ENCODE measurements at places on chromosomes 7 and 10.
A peak's percentile ranks its signal among the peaks of the same experiment; 100 is the strongest.

- no peak for DNase-seq
These were observed 37.9 kb downstream of the PRPF18 start for GRCh38 chr10:13624630-13625029.

DNA sequence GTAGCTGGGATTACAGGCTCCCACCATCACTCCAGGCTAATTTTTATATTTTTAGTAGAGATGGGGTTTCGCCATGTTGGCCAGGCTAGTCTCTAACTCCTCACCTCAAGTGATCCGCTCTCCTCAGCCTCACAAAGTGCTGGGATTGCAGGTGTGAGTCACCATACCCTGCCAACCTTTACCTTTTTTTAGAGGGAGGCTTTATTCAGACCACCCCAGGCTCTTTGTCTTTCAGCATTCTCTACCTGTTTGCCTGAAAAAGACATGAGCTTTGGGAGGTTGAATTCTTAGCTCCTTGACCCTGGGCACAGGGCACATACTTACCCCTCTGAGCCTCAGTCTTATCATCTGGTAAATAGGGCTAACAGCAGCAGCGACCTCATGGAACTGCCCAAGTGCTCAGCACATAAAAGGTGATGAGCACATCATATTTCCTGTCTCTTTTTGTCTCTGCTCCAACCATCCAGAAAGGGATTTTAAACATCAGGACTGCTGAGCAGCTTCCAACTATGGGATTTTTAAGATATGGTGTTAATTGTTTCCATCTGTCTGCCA, 17.0 kb downstream of the FRMPD2 start:
- no peak for DNase-seq

DNA sequence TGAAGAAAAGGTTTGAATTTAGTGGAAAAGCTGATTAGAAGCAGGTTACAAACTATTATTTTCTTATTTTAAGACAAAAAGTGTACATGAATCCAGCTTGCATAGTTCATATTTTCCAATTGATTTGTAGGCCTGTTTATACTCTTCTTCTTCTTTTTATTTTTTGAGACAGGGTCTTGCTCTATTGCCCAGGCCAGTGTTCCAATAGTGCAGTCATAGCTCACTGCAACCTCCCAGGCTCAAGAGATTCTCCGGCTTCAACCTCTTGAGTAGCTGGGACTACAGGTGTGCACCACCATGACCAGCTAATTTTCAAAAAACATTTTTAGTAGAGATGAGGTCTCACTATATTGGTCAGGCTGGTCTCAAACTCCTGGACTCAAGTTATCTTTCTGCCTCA, 45.0 kb downstream of the ARL4A start:
- DNase-seq: no peak

GRCh38 chr10:29798921-29799690, 164.3 kb upstream of the SVIL start:
- DNase-seq: no peak

DNA sequence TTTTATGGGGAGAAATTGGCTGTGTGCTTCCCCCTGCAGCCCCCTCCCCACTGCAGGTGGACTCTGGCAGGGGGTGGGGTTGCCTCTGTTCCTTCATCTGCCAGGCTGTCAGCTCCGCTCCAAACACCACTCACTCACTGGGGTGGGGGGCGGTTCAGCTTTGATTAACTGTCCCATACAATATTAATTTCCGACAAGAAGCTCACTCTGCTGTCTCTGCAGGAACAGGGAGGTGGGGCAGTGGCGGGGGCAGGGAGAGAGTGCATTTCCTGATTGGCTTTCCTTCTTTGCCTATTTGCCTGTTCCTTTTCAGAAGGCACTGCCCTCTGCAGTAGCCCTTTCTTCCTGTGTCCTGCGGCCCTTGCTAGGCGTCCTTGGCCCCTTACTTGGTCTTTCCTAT, 500.8 kb downstream of the PLXNA4 start:
- no peak for DNase-seq

- no peak for DNase-seq
These were observed 629.6 kb upstream of the DPP6 start for GRCh38 chr7:153422291-153423209.

DNA sequence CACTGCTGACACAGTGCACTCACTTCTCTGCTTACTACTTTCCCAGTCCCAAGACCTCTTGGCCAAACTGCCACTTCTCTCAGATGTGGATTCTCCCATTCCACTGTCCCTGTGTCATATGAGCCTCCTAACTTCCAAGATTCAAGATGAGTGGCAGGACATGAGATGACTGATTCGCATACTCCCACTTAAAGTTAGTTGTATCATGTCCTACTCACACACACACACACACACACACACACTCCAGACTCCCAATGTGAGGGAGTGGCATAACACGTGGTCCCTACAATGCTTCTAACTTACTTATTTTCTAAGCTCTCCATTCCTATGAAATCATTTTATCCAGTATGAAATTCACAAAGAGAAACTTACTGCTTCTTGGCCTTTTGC, 67.0 kb upstream of the CAV2 start:
- DNase-seq: no peak

GRCh38 chr10:58091886-58092285, 175.8 kb downstream of the IPMK start:
- DNase-seq: no peak

- no peak for DNase-seq
These were observed 52.7 kb upstream of the APBB1IP start for GRCh38 chr10:26385443-26385842.

DNA sequence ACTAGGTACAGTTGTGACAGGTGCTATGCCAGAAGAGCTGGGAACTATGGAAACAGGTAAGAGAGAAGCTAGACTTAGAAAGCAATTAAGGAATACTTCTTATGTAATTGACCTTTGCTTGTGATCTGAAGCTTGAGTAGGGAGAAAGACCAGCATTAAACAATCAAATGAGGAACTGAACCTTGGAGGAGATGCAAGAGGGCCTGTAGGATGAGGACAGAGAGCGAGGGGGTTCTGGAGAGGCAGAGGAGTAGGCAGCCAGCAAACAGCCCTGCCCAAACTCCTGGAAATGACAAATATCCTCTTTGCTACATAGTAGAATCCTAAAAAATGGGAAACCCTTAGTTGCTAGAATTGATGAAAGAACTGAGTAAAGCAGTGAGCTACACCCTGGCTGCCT, 41.6 kb upstream of the FAM204A start:
- no peak for DNase-seq

- DNase-seq: no peak
These were observed 200.1 kb upstream of the PRKCQ start for GRCh38 chr10:6780008-6780677.

- DNase-seq: peak; percentile 23
These were observed 44.9 kb downstream of the ANXA8 start for GRCh38 chr10:47438857-47439474.

- peak; percentile 43 for DNase-seq
These were observed 107.0 kb upstream of the BTBD16 start for GRCh38 chr10:122164023-122164601.

- DNase-seq: no peak
These were observed 148.7 kb upstream of the MKI67 start for GRCh38 chr10:128274938-128275337.

GRCh38 chr10:88236121-88236743, 346.9 kb downstream of the RNLS start:
- DNase-seq: no peak

- DNase-seq: no peak
These were observed 96.6 kb upstream of the PTN start for GRCh38 chr7:137439829-137440825.

DNA sequence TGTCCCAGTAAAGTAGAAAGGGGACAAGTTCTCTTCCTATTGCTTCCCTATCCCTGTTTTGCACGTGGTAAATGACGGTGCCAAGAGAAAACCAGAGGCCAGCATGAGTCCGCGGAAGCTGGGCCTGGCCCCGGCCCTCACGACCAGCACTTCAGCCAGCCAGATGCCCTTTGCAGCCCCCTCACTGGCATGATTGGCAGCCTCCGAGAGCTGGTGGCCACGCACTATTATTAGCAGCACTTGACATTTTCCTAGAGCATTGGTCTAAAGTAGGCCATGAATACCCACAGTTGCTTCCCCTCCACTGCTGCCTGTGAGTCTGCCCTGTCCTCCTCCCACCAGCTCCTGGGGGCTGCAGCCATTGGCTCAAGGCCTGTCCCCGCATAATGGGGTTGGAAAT, 369.1 kb downstream of the PLXNA4 start:
- no peak for DNase-seq

DNA sequence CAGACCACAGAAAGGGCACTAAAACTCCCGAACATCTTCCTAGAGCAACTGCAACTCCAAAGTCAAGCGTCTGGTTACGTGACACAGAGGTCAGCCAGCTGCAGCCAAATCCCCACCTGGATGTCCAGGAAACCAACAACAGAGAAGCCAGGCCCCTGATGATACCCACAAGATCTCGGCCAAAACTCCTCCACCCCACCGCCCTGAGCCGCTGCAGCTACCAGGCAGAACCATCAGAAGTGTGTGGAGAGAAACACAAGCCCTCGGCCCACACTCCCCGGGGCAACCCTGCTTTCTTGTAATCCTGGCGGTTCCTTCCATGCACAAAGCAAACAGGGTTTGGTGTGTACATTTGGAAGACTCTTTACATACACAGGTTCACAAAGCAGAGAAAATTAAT, 8.7 kb downstream of the CHST15 start:
- DNase-seq: no peak

- DNase-seq: no peak
These were observed 15.7 kb downstream of the RBM33 start for GRCh38 chr7:155660059-155660757.

GRCh38 chr7:137961200-137962177, 40.4 kb downstream of the CREB3L2 start:
- DNase-seq: no peak

DNA sequence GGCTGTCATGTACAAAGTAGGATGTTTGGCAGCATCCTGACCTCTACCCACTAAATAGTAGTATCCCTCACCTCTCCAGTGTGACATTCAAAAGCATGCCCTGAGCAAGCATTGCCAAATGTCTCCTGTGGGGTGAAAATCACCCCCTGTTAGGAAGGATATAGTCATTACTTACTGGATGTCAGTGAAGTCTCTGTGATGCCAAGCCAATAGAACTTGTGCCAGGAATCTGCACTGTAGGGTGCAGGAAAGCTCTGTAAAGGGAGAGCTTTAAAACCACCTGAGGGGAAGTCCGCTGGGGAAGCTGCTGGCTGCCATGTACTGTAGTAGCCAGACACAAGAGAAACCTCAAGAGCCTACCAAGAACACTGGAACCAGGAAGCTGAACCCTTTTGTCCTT, 170.7 kb upstream of the DKK1 start:
- no peak for DNase-seq

DNA sequence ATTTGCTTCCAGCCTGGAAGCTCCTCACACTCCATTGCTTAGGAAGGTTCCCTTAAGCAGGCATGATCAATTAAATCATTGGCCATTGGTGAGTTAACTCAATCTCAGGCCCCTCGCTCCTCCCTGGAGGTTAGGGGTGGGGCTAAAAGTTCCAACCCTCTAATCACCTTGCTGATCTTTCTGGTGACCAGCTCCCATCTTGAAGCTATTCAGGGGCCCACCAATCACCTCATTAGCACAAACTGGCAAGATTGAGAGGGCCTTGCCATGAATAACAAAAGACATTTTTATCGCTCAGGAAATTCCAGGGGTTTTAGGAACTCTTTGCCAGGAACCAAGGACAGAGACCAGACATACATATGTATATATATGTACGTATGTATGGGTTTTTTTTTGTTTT, 58.4 kb downstream of the AGK start:
- DNase-seq: no peak

DNA sequence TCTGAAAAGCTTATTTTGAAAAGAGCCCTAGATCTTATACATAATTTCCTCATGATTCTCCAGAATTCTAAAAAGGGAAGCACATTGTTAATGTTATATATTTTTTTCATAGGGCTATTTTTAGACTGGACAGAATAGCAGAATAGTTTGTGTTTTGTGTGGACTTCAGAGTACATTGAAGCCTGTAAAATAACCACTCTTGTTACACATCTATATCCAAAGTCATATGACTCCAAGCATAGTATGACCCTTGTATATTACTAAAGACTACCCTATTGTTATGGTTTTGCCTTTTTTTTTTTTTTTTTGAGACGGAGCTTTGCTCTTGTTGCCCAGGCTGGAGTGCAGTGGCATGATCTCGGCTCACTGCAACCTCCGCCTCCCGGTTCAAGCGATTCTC, 26.1 kb upstream of the FIS1 start:
- DNase-seq: no peak

- no peak for DNase-seq
These were observed 19.8 kb downstream of the VOPP1 start for GRCh38 chr7:55552320-55553023.

GRCh38 chr10:48574322-48574796, 30.5 kb downstream of the ARHGAP22 start:
- DNase-seq: no peak

GRCh38 chr10:130454543-130455000, 318.4 kb downstream of the GLRX3 start:
- DNase-seq: no peak

- no peak for DNase-seq
These were observed 83.2 kb downstream of the COBL start for GRCh38 chr7:51233374-51233773.

- DNase-seq: no peak
These were observed 494.0 kb downstream of the KIF20B start for GRCh38 chr10:90195288-90195840.

DNA sequence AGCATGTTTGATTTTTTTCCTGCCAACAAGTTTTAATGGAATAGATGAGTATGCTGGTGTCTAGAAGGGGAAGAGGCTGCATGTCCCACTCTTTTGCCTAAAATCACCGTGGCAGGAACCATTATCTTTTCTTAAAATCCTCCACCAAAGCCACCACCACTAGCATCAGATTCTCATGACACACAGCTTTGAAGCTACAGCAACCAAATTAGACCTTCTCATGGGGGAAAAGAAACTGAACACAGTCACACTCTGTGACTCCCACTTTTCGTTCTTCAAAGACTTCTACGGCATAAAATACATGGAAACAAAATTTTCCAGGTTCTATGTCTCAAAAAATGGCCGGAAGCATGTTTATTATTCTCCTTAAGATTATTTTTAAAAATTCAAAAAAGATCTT, 81.8 kb downstream of the SGMS1 start:
- no peak for DNase-seq

GRCh38 chr10:90213346-90213745, 512.0 kb downstream of the KIF20B start:
- no peak for DNase-seq

GRCh38 chr10:44971434-44971833, 7.2 kb downstream of the DEPP1 start:
- no peak for DNase-seq

DNA sequence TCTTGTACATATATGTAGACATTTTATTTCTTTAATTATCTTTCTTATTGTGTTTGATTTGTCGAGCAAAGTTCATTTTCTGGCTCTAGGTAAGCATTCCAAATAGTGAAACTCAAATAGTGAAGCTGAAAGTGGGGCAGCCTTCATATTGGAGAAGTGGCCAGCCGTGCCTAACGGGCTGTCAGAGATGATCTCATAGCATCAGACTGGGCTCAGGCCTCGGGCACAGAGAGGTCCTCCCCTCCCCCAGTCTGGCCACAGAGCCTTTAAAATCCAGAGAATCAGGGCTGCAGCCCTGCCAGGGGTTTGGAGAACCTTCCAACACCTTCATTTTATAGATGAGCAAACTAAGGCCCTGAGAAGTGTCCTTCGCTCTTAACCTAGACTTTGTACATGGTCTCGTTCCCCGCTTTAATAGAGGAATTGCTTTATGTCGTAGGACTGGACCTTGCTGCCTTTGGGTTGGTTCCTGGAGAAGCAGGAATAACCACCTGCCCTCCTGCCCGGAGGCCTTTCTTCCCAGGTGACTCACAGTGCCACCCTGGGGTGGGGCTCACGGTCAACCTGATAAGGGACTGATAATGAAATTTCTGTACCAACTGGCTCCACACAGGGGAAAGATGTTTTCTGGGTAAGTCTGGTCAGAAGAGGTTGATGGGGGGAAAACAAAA, 7.3 kb downstream of the TSPAN15 start:
- DNase-seq: no peak

Data from neural crest cell (in vitro differentiated cells).